ENCODE measurements at places on chromosomes 7 and 10. TPM values are rescaled to one million over a fixed set of nuclear protein-coding genes. Genes with fewer than 3 reads are reported as not detected.
A peak's percentile ranks its signal among the peaks of the same experiment; 100 is the strongest.

DNA sequence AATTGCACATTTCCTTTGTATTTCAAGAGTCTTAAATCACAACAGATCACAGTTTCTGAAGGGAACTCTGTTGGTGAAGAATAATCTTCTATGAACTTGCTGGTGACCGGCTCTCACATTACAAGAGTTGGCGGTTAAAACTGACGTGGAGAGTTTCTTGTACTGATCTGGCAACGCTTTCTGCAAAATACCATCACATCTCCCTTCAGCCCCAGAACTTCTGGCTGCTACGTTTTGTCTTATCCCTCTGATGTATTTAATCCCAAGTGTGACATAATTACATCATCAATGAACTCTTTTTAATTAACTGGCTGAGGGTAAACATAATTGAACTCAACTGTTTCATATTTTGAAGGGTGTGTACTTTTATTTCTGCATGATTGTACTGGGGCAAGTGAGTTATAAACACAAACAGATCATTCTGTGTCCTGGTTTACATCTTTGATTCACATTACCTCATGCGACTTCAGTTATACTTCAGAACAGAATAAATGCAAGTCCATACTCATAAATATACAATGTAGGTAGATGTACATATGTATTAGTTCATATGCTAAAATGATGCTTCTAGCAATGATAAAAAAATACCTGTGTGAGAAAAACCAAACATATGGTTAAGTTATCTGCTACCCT lies 105.1 kb upstream of the NPVF start:
- H3K4me1 ChIP-seq = no peaks in the 10 kb centered on the region
- H3K4me3 ChIP-seq = no peak overlapping the region
- H3K36me3 ChIP-seq = no peaks in the 10 kb centered on the region
- H3K27ac ChIP-seq = no peak overlapping the region
- no peaks in the 10 kb centered on the region for H3K27me3 ChIP-seq

DNA sequence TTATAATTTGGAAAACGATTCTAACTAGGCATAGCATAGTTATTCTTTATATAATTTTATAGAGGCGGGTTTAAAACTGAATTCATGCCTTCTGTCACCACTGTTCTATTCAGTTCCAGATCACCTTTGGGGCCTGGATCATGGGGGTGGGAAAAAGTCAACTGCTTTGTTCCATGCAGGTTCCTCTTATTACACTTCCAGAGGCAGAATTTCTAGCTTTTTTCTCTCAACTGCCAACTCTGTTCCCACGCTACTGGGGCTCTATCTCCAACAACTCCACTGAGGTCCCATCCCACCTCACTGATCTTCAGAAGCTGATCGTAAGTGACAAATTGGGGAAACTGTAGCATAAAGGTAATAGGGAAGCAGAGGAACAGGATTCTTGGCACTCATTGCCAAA lies 283.6 kb upstream of the IMMP2L start:
- H3K27me3 ChIP-seq = no peaks in the 10 kb centered on the region
- no peaks in the 10 kb centered on the region for H3K36me3 ChIP-seq
- H3K27ac ChIP-seq = no peak overlapping the region
- no peak for DNase-seq
- H3K4me1 ChIP-seq = no peaks in the 10 kb centered on the region

DNA sequence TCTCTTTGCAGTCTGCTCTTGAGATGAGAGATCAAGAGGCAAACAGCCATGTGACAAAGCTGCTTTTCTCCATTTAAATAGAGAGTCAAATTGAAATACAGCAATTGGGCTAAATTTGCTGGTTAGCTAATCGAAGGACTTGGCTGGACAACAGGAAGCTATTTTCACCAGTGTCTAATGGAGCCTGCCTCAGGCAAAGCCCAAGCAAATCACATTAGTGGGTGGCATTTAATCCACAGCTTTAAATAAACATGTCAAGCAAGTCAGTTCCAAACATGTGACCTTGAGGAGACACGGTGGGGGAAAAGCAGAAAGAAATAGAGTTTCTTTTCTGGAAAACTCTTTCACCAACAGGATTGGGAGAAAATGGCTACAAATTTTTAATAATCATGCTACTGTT lies 180.5 kb upstream of the AOAH start:
- H3K27ac ChIP-seq = no peak overlapping the region
- H3K4me3 ChIP-seq = no peak overlapping the region
- no peaks in the 10 kb centered on the region for H3K27me3 ChIP-seq
- H3K36me3 ChIP-seq = peaks cover 4% of the 10 kb centered on the region
- H3K4me1 ChIP-seq = no peaks in the 10 kb centered on the region

DNA sequence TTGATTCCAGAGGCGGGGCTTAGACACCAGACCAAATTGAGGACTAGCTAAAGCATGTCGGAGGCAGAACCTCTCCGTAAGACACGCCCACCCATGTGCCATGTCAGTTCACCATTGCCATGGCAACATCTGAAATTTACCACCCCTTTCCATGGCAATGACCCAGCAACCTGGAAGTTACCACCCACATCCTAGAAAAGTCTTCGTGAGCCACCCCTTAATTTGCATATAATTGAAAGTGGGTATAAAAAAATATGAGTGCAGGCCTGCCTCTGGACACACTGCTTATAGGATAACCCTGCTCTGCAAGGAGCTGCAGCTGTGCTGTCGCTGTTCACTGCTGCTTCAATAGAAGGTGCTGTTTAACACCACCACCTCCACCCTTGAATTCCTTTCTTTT lies 28.0 kb downstream of the TMEM270 start:
- no peaks in the 10 kb centered on the region for H3K36me3 ChIP-seq
- no peak overlapping the region for H3K27ac ChIP-seq
- no peak overlapping the region for H3K4me3 ChIP-seq
- DNase-seq = no peak
- H3K27me3 ChIP-seq = peaks cover 10% of the 10 kb centered on the region
- no peaks in the 10 kb centered on the region for H3K4me1 ChIP-seq

GRCh38 chr7:40598915-40599314 lies 464.1 kb downstream of the SUGCT start:
- DNase-seq = no peak
- no peak overlapping the region for H3K4me3 ChIP-seq
- no peaks in the 10 kb centered on the region for H3K36me3 ChIP-seq
- no peaks in the 10 kb centered on the region for H3K4me1 ChIP-seq
- H3K27ac ChIP-seq = no peak overlapping the region
- H3K27me3 ChIP-seq = no peaks in the 10 kb centered on the region

GRCh38 chr7:117997862-117998825 lies 124.9 kb upstream of the CTTNBP2 start:
- no peaks in the 10 kb centered on the region for H3K4me1 ChIP-seq
- H3K36me3 ChIP-seq = no peaks in the 10 kb centered on the region
- no peak overlapping the region for H3K27ac ChIP-seq
- no peak for DNase-seq

GRCh38 chr10:110380293-110380692 lies 75.6 kb upstream of the SMNDC1 start:
- DNase-seq = no peak
- H3K36me3 ChIP-seq = no peaks in the 10 kb centered on the region
- no peaks in the 10 kb centered on the region for H3K4me1 ChIP-seq
- no peak overlapping the region for H3K27ac ChIP-seq
- H3K4me3 ChIP-seq = no peak overlapping the region

DNA sequence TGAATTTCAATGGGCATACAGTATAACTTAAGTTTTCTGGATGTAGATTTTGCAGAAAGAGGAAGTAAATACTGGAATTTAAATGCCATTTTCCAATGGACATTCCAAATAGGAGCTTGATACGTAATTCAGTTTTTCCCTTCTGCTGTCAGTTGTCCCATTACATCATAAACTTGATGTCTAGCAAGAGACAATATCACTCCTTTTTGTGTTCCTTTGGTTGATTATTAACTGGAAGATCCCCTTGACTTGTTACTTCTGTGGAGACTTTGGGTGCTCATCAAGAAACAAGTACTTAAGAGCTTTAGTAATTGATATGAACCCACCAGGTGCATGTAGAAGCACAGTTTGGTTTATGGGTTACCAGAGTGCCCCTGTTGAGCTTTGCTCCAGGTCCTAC lies 116.1 kb downstream of the ST7 start:
- H3K27me3 ChIP-seq = no peaks in the 10 kb centered on the region
- no peak overlapping the region for H3K4me3 ChIP-seq
- DNase-seq = no peak
- H3K27ac ChIP-seq = no peak overlapping the region
- peaks cover 7% of the 10 kb centered on the region for H3K4me1 ChIP-seq

DNA sequence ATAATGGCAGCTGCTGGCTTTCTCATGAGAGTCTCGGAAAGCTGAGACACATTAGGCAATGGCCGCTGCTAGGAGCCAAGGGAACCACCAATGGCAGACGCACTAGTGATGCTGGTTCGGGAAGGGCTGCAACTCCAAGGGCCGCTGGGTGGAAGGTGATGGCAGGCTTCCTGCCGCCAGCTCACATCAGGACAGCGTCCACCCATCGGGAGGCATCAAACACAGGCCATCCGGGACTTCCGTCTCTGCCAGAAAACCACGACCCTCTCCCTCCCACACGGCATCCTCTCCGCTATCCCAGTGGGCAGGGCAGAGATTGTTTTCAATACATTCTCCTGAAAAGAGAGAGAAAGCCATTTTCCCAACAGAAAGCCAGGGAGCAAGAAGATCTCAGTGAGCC lies 27.5 kb upstream of the EGFR start:
- H3K4me3 ChIP-seq = no peak overlapping the region
- no peak for DNase-seq
- H3K4me1 ChIP-seq = peaks cover 2% of the 10 kb centered on the region
- H3K27ac ChIP-seq = no peak overlapping the region
- H3K36me3 ChIP-seq = no peaks in the 10 kb centered on the region

DNA sequence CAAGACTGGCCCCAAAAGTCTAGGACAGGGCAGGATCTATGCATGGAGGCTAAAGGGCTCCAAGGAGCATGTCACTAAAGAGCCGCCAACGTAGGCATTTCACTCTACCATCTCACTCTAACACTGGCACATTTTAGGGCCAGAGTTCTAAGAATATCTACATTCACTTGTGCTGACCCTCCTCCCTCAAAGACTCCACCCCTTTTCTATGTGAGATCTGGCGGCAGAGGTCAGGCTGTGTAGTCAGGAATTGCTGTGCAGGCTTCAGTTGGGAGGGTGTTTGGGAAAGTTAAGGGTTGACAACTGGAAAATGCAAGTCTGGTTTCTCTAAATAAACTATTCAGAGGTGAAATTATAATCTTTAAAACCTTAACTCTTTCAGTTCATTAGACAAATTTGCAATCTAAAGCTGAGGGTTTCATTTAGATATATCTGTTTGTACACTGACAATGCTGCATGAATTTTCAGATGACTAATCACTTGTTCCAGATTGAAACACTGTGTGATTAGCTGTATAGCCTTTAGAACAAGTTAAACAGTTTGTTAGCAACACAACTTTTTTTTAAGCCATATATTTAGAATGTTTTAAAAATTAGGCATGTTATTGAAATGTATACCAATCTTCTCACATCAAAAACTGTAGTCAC lies 18.2 kb downstream of the LMOD2 start:
- no peaks in the 10 kb centered on the region for H3K27me3 ChIP-seq
- no peak for DNase-seq
- no peaks in the 10 kb centered on the region for H3K4me1 ChIP-seq
- no peak overlapping the region for H3K27ac ChIP-seq
- H3K36me3 ChIP-seq = no peaks in the 10 kb centered on the region
- no peak overlapping the region for H3K4me3 ChIP-seq

- no peaks in the 10 kb centered on the region for H3K36me3 ChIP-seq
- peaks cover 59% of the 10 kb centered on the region for H3K4me1 ChIP-seq
- H3K27me3 ChIP-seq = no peaks in the 10 kb centered on the region
- H3K27ac ChIP-seq = peak overlapping the region; percentile 75
Observed at GRCh38 chr7:139768249-139768824, 9.5 kb downstream of the HIPK2 start.

- no peaks in the 10 kb centered on the region for H3K27me3 ChIP-seq
- no peaks in the 10 kb centered on the region for H3K36me3 ChIP-seq
- no peak overlapping the region for H3K4me3 ChIP-seq
- no peak overlapping the region for H3K27ac ChIP-seq
Observed at GRCh38 chr10:82621680-82622079, 746.7 kb downstream of the NRG3 start.

- H3K4me1 ChIP-seq = no peaks in the 10 kb centered on the region
- H3K36me3 ChIP-seq = no peaks in the 10 kb centered on the region
Observed at GRCh38 chr10:24239289-24240040, 30.5 kb downstream of the KIAA1217 start.

DNA sequence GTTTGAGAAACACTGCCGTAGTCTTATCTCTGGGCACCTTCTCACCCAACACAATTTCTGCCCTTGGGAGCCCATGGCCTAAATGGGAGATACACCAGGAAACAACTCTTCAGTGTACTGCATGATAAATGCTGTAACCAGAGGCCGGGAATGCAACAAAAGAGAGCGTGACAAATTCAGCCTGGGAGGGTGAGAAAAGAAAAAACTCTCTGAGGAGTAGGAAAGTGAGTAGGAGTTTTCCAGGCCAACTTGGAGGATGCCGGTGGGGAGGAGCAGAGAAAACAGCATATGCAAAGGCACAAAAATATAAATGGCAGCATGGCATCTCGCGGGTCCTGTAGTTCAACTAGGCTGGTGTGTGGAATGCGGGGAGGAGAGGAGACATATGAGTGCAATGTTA lies 624.5 kb downstream of the PARD3 start:
- H3K36me3 ChIP-seq = no peaks in the 10 kb centered on the region
- no peak overlapping the region for H3K4me3 ChIP-seq
- no peak overlapping the region for H3K27ac ChIP-seq

DNA sequence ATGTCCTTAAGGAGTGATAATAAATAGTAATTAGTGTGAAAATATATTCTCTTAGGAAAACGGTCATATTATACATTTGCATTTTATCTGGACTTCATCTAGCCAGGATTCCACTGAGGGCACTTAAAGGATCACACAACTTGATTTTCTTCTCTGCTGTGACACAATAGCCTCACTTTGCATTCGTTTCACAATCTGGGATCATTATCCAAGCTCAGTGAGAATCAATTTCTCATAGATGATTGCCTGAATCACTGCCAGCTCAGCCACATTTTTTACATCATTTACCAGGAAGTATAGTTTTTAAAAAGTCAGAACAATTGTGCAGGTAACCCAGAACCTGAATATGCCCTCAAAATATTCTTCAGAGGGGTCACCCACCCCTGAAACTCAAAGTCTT lies 68.9 kb downstream of the PTPRZ1 start:
- H3K27me3 ChIP-seq = no peaks in the 10 kb centered on the region
- no peaks in the 10 kb centered on the region for H3K4me1 ChIP-seq
- no peaks in the 10 kb centered on the region for H3K36me3 ChIP-seq

- H3K36me3 ChIP-seq = peaks cover 39% of the 10 kb centered on the region
- no peak for DNase-seq
- no peak overlapping the region for H3K4me3 ChIP-seq
- H3K27ac ChIP-seq = no peak overlapping the region
- no peaks in the 10 kb centered on the region for H3K4me1 ChIP-seq
- H3K27me3 ChIP-seq = no peaks in the 10 kb centered on the region
Observed at GRCh38 chr7:40095695-40096327, 38.6 kb downstream of the MPLKIP start.

The PRKAR2B gene
- 0.42 TPM for total RNA-seq

The ADGRA1 gene
- total RNA-seq = not detected

The AGR2 gene
- total RNA-seq = not detected

The KLF14 gene
- not detected for total RNA-seq

The PILRA gene
- total RNA-seq = 4.6 TPM

The STK32C gene
- 5.2 TPM for total RNA-seq

The COBL gene
- total RNA-seq = not detected

The GPR26 gene
- not detected for total RNA-seq

The KIAA1549 gene
- not detected for total RNA-seq

Measured in CD4-positive, alpha-beta T cell (primary cell).